Left renal cortex interstitium (tissue), 4 donors: ENCODE measurements at places on chromosomes 6 and 20. TPM values are rescaled to one million over a fixed set of nuclear protein-coding genes. Genes with fewer than 3 reads are reported as not detected.

The PLCB4 gene
- 14.1 TPM for polyA plus RNA-seq

- no peak for DNase-seq
Measured at GRCh38 chr6:46262928-46263706, 92.3 kb upstream of the ENPP5 start.

DNA sequence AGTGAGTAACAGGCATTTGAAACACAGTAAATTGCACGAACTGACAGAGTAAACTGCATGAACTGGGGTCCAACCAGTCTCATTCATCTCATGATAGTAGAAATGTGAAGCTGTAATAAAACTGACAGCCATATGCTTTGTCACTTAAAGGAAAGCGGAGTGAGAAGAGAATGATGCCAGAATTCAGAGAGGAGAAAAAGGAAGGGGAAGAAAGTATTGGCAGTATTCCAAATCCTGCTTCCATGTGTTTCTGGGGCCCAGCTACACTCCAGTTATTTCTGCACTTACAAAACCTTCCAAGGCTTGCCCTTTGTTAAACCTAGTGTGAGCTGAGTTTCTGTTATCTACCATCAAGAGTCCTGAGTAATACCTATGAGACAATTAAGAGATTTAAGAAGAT lies 17.2 kb downstream of the SNX14 start:
- no peak for DNase-seq

The RBPJL gene
- polyA plus RNA-seq, result not detected

GRCh38 chr20:51339721-51340450 lies 202.6 kb downstream of the NFATC2 start:
- no peak for DNase-seq

The DHX16 gene
- polyA plus RNA-seq, result 39.3 TPM

- no peak for DNase-seq
Measured at GRCh38 chr6:55980627-55981211, 105.3 kb upstream of the BMP5 start.

The EFCAB8 gene
- not detected for polyA plus RNA-seq

The IL17A gene
- polyA plus RNA-seq, result not detected

GRCh38 chr6:169960886-169961611 lies 209.6 kb downstream of the ERMARD start:
- DNase-seq, result no peak

DNA sequence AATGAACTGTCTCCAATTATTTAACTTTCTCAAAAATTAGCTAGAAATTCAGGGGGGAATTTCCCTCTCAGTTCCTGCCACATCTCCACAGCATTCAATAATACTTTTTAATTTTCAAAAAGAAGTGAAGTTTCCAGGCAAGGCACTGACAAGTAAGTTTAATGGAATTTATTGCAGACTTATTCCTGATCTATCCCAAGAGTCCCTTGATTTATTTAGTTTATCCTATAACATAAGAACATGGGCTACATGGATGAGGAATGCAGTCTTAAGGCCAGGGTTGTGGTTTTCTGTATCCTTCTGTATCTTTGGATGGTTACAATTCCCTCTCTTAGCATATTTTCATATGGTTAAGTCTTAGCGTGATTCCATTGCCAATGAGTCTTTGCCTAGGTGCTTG lies 126.5 kb downstream of the TSHZ2 start:
- no peak for DNase-seq

- DNase-seq, result no peak
Measured at GRCh38 chr20:52405417-52405816, 213.8 kb upstream of the ZFP64 start.

GRCh38 chr20:952196-952795 lies 36.2 kb upstream of the ANGPT4 start:
- no peak for DNase-seq

GRCh38 chr20:47773371-47773786 lies 11.9 kb downstream of the SULF2 start:
- no peak for DNase-seq

The ZFP64 gene
- polyA plus RNA-seq, result 23.2 TPM

- DNase-seq, result no peak
Measured at GRCh38 chr6:98957450-98957849, 9.7 kb upstream of the FBXL4 start.

DNA sequence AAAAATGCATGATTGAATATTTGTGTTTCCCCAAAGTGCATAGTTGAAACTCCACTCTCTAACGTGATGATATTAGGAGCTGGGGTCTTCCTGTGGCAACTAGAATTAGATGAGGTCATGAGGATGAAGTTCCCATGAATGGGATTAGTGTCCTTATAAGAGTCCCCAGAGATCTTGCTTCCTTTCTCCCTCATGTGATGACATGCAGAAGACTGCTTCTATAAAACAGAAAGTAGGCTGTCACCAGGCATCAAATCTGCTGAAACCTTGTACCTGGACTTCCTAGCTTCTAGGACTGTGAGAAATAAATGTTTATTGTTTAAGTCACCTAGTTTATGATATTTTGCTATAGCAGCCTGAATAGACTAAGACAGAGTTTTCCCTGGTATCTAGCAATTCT lies 586.5 kb upstream of the EPHA7 start:
- no peak for DNase-seq

The PCSK2 gene
- 0.81 TPM for polyA plus RNA-seq

GRCh38 chr6:142968601-142969000 lies 23.6 kb upstream of the HIVEP2 start:
- no peak for DNase-seq

- DNase-seq, result no peak
Measured at GRCh38 chr6:3176562-3177355, 19.4 kb upstream of the TUBB2A start.

GRCh38 chr20:18712131-18712530 lies 101.5 kb upstream of the SCP2D1 start:
- DNase-seq, result no peak

The MYO6 gene
- 85.4 TPM for polyA plus RNA-seq

The SSR1 gene
- 112 TPM for polyA plus RNA-seq

- no peak for DNase-seq
Measured at GRCh38 chr20:19974630-19975435, 42.3 kb upstream of the NAA20 start.

The TMEM244 gene
- polyA plus RNA-seq, result not detected

The IL17F gene
- not detected for polyA plus RNA-seq

The PSORS1C1 gene
- polyA plus RNA-seq, result 0.21 TPM

GRCh38 chr6:87848616-87849015 lies 146.6 kb upstream of the AKIRIN2 start:
- no peak for DNase-seq

GRCh38 chr6:118853408-118853807 lies 40.5 kb upstream of the ASF1A start:
- DNase-seq, result no peak

GRCh38 chr6:162871966-162872365 lies 144.2 kb downstream of the PACRG start:
- no peak for DNase-seq

The MYCT1 gene
- polyA plus RNA-seq, result 12.5 TPM

DNA sequence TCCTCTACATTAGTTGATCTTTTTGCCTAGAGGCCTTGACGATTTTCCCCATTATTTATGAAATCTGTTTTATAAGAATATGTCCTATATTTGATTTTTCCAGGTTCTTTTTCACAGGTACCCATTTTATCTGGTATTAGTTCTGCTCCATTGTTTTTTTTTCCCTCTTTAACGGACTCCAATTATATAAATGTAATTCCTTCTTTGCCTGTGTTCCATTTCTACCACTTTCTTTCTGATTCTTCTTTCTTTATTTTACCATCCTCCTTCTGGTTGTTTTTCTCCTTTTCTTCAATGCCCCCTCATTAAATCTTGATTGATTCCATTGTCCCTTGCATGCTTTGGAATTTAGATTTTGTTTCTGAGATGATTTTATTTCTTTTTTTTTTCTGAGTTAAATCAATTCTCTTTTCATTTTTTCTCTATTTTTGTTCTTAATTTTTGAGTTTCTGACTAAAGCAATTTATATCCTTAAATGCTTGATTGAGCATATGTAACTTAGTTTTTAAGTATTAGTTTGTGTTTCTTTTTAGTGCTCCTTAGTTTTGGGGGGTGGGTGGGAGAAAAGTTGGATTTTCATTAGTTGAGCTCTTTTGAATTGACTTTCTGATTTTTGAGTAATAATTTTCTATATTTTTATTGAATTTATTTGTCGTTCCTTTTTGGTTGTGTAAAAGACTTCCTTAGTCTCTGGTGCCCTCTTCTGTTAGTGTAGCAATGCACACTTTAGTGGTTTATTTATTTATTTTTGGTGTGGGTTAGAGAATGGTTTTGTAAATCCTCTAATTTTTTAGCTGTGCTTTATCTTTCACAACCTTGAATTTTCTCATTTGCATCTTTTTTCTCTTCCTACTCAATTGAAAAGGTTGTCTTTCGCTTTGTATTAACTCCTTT lies 140.8 kb downstream of the FARS2 start:
- no peak for DNase-seq

GRCh38 chr20:25685276-25686080 lies 11.2 kb downstream of the ZNF337 start:
- no peak for DNase-seq

The TNF gene
- polyA plus RNA-seq, result not detected

GRCh38 chr6:31882344-31882743 lies 3.5 kb upstream of the SLC44A4 start:
- DNase-seq, result no peak

- DNase-seq, result no peak
Measured at GRCh38 chr6:17466707-17467106, 73.3 kb downstream of the CAP2 start.

DNA sequence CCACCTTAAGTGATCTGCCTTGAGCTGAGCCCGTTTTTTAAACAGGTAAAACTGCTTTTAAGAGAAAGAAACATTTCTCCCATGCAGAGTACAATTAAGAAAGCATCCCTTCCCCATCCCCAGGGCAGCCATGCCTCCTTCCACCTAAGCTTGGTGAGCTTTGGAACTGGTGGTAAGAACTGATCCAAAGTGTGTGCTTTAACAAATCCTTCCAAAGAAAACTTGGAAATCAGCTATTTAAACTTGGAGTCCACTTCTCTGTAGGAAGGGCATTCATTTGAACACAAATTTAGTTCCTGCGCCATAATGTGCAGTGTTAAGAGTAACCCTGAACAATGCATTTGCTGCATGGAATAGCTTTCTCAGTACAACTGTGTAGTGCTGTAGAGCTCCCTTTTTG lies 17.0 kb downstream of the GMDS start:
- no peak for DNase-seq

- no peak for DNase-seq
Measured at GRCh38 chr6:56437171-56437900, 190.0 kb upstream of the COL21A1 start.

- DNase-seq, result no peak
Measured at GRCh38 chr6:22570185-22570551, 802 bp downstream of the HDGFL1 start.

DNA sequence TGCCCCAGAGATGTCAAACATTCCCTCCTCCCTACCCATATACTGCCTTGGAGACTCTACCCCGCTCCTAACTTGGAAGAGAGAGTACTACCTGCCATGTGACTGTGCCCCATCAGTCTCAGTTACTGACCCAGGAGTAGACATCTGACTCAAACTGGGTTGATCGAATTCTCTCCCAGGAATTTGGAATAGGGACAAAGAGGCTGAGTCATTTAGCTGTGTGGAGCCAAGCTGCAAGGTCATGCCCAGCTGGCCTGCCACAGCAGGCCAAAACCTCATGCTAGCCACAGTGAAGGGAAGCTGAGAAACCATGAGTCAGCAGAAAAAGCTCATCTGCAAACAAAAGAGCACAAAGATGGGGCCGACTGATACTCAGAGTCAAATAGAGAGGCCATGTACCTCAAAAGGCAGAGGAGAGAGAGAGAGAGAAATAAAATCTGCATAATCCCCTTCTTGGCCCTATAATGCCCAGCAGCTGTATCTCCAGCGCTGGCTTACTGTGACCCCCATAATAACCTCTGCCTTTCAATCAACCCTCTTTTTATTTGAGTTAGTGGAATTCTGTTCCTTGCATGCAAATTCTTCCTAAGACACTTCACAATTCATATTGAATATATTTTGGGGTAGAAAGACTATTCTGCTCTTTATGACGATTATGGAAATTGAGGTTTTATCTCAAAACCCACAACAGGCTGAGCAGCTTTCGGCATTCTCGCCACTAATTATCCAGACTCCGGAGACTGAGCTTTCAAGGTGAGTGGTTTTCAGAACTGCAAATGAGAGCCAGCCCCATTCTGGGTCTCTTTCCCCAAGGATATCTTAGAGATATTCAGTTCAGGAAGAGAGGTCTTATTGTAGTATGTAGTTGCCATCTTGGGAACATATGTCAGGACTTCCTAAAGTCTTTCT lies 21.4 kb upstream of the AKIRIN2 start:
- no peak for DNase-seq

GRCh38 chr6:5828296-5828695 lies 178.4 kb downstream of the NRN1 start:
- no peak for DNase-seq

GRCh38 chr6:75246386-75246785 lies 2.8 kb upstream of the COX7A2 start:
- DNase-seq, result no peak

The CYP39A1 gene
- 8.2 TPM for polyA plus RNA-seq

DNA sequence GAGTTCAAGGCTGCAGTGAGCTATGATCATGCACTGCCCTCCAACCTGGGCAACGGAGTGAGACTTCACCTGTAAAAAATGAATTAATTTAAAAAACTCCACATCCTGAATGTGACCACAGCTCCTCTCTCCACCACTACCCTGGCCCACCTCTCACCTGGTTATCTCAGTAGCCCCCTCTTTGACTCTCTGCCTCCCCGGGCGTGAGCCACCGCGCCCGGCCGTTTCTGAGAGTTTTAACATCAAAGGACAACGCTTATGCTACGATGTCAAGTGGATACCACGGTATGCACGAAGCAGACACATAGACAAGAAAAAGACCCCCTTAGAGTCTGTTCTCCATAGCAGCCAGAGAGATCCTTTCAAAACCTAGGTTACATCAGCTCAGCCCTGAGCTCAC lies 48.7 kb downstream of the FGD2 start:
- DNase-seq, result no peak

The GCNT2 gene
- 16.0 TPM for polyA plus RNA-seq

The PDYN gene
- 0.44 TPM for polyA plus RNA-seq

DNA sequence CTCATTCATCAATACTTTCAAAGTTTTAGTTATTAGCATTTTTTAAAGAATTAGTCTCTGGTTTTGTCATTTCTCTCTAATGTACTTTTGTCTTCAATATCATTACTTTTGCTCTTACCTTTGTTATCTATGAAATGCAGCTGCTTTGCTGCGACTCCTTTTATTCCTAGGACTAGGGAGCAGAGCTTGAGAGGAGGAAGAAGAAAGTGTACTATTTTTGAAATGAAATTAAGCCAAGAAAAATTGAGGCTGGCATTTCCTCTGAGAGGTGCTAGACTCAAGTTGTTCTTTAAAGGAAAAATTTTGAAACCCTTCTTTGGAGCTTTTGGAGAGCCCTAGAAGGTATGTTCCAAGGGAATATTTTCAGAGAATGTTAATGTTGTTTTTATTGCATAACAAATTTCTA lies 48.3 kb upstream of the MRAP2 start:
- no peak for DNase-seq

DNA sequence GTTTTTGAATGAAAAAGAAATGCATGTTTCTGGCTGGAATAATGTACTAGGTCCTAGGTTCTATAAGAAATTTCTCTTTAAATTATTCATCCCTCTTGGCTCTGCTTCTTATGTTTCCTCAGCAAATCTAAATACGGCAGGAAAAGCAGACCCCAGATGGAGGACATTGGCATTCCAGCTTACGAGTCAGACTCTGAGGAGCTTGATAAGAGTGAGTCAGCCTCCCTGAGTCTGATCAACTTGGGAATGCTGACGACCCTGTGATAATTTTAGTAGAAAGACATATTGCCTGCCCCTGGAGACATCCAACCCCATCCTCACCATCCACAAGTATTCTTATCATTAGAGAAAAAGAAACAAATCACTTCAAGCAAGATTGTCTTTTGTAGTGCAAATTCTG lies 509.7 kb upstream of the MARCKS start:
- DNase-seq, result no peak

GRCh38 chr6:142796024-142796423 lies 149.0 kb downstream of the HIVEP2 start:
- no peak for DNase-seq

The GSTA3 gene
- polyA plus RNA-seq, result 0.40 TPM

The TMEM217 gene
- 0.92 TPM for polyA plus RNA-seq
